Midbrain (tissue), 1 donor: ENCODE measurements at places on chromosomes 16 and 17.

DNA sequence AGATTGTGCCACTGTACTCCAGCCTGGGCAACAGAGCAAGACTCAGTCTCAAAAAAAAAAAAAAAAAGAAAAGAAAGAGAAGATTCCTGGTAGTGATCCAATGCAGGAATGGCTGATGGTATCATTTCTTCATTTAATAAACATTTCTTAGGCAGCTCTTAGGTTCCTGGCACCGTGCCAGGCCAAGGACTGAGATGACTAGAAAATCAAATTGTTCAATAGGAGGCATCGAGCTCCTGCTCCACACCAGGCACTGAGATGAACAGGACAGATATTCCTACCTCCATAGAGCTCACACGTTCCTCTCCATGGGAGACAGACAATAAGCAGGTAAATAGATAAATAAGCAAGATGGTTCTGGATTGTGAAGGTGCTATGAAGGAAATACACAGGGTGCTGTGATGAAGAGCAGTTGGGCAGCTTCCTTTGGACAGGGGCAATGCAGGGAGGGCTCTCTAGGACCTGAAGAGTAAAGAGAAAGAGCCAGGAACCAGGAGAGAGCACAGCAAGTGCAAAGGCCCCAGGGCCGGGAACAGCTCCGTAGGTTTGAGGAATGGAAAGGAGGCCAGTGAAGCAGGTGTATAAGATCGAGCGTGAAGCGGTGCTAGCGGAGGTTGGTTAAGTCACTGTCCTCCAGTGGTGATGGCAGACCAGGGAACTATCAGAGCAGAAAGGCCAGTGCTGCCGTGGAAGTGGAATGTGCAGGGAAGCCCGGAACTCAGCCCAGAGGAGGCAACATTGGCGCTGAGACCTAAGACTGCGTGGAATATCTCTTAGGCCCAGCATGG lies 26.5 kb upstream of the CRHR1 start:
- no peak for DNase-seq

DNA sequence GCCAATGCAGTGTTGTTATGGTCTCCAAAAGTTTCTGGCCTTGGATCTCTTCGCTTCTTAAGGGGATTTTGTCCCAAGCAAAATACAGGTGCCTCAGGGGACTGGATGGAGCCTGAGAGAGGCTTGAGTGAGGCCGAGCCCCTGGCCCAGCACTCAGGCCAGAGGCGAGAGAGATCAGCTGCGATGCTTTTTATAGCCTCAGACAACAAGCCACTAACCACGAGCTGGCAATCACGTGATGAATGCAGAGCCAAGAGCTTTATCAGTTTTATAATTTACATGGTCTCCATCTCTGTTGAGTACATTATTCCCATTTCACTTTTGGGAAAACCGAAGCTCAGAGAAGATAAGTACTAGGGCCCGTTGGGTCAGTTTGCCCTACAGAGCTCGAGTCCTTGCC lies 360.0 kb upstream of the CDH5 start:
- no peak for DNase-seq

- no peak for DNase-seq
These were observed 34.3 kb downstream of the NDEL1 start for GRCh38 chr17:8469964-8470363.

DNA sequence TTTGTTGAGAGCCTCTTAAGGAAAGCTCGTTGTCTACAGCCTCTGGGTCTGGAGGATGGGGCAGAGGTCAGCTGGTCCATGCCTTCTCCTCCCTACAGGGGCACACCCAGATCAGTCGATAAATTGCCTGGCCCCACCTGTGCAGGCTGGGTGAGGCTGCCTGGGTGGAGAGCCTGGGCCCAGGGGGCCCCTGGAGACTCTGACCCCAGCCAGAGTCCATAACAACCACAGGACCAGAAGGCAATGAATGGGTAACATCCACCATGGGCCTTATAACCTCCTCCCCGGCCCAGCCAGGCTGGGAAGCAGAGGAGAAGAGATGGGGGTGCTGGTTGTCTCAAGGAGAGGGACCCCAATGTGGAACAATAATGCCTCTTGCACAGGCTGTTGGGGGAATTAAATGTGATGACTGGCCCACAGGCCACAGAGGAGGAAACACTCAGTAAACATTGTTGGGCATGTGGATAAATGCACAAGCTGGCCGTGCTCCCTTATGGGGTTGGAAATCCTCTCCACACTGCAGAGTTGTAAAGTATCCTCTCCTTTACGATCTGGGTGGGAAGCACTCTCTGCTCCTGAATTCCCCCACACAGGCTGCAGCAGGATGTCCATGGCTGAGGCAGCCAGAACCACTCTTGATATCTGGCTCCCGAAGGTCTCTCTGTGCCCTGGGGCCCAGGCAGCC lies 56.7 kb upstream of the TOB1 start:
- no peak for DNase-seq

GRCh38 chr16:29821643-29822115 lies 1.4 kb downstream of the MVP start:
- no peak for DNase-seq

GRCh38 chr17:82963104-82963950 lies 116.1 kb upstream of the METRNL start:
- peak; percentile 59 for DNase-seq

DNA sequence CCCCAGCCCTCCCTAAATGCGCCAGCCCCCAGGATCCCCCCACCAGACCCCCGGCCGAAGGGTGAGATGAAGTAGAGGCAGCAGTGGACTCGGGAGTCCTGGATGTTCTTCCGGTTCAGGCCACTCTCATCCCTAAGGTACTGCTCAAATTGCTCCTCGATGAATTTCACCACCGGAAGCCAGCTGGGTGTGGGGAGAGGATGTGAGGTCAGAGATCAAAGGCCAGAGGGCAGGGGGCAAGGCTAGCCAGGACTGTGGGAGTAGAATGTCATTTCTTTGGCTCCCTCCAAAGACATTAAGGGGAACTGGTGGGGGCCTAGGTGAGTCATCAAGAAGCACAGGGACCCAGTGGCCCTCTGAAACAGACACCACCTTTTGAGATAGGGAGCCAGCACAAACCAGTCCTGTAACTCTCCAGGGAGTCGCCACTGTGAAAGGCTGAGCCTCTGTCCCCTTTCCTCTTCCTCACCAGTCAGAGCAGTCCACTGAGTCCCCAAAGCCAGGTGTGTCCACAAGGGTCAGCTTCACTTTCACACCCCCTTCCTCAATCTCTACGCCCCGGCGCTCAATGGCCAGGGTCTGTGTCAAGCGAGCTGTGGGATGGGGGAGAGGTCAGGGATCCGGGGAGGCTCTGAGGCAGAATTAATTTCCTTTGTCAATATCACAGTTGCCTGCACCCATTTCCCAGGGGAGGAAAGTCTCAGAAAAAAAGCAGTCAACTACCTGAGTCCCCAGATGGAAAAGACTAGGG lies 895 bp downstream of the SEPTIN1 start:
- no peak for DNase-seq
